Activated gamma-delta T cell (primary cell): ENCODE measurements at places on chromosomes 1 and 21.

DNA sequence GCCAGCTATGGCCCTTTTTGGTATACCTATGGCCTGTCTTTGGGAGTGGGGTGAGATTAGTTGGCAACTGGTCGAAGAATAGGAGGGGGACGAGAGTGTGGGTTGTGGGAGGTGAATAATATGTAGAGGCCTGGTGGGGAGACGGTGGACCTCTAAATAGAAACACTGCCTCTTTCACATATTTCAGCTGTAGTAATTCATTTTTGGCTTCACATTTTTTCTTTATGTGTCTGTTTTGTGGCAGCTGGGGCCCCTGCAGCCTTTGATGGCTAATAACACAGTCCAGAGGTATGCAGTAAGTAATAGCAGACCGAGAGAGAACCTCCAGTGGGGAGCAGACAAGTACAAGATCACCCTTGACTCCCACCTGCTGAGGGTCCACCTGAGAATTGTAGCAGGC lies 75.9 kb downstream of the HLX start:
- DNase-seq: no peak

GRCh38 chr1:13583595-13583965 lies at the start of gene PDPN:
Gene PDPN (plus strand): TSS chr1:13583832. CDS start chr1:13584034, 202 bp downstream.
- no peak for DNase-seq

- no peak for DNase-seq
Measured at GRCh38 chr1:175163702-175164101, 28.9 kb downstream of the KIAA0040 start.

GRCh38 chr1:27135541-27136235 lies 19.2 kb downstream of the SLC9A1 start:
- no peak for DNase-seq

- no peak for DNase-seq
Measured at GRCh38 chr1:245956225-245956624, 550.9 kb downstream of the SMYD3 start.

DNA sequence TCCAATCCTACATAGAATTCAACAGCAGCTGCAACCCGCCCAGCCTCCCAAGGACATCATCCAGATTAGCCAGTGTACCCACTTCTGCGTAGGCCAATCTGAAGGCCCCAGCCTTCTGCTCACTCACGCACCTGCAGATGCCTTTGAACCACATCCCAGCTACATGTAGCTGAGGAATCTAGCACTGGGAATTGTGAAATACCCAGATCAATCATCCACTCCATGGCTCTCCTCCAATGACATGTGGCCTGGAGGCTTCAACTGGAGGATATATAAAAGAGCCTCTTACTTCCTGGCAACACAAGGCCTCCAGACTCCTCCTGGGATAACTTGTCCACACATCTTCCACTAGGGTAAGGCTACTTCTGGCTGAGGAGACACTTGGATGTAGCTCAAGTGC lies at the start of gene LCE6A:
LCE6A (plus strand) TSS at position 301 of the 400 bp plus-strand sequence. CDS start 665 bp downstream, outside the sequence.
- DNase-seq: no peak

DNA sequence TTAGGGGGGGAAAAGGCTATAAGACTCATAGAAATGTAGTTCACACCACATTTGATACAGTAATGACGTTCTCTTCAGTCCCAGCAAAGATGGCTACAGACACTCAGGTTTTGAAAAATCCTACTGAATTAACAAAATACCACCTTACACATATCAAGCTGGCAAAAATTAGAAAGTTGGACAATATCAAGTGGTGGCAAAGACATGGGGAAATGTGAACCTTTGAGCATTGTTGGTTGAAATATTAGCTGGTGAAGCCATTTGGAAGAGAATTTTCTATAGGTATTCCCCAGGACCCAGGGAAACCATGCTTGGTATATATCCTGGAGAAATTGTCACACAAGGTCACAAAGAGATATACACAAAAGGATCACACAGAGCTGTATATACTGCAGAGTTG lies 163.0 kb downstream of the ADSS2 start:
- no peak for DNase-seq

DNA sequence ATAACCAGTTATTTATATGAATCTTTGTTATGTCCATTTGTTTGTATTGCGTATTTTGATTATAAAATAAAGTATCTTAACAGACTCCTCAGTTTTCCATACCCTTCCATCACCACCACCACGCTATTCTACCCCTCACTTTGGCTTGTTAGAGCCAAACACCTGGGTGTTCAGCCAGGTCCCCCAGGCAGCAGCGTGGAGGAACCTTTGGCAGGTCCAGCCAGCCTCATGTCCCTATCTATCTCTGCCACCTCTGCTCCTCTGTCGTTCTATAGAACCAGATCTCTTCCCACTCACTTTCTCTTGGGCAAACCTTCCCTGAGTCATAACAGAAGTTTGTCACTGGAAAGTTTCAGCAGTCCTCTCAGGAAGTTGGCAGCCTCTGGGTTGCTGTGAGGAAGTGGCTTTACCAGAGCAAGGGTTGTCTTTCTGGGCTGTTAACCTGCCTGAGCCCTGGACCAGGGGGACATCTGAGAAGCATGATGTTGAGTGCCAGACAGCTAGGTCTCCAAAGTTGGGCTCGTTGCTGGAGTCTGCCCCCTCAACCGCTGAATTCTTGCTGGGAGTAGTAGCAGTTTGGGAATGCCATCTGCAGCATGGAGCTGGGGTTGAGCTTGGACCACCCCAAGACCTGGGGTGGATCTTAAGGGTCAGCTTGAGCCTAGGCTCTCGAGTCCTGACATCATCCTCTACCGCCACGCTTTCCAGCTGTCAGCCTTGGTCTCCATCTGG lies 996 bp upstream of the SH3BGRL3 start:
- no peak for DNase-seq

DNA sequence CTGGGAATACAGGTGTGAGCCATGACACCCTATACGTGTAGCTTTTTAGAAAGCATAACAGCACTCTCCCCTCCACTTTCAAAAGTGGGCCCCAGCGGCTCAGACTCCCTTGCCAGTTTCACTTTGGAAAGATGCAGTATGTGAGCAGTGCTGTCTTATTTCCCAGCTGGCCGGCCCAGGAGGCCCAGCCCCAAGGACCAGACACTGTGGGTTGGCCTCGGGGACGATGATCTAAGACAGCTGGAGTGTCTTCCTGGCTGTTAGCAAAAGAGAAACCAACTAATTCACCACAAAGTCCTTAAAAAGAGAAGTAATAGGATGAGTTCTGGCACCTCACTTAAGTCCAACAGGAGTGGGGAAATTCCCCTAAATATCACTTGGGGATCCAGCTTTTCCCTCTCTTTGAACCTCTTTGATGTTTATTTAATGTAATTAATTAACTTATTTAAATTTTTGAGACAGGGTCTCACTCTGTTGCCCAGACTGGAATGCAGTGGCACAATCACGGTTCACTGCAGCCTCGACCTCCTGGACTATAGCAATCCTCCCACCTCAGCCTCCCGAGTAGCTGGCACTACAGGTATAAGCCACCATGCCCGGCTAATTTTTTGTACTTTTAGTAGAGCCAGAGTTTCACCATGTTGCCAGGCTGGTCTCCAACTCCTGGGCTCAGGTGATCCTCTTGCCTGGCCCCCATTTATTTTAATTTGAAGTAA lies 17.6 kb upstream of the CLIC4 start:
- no peak for DNase-seq

DNA sequence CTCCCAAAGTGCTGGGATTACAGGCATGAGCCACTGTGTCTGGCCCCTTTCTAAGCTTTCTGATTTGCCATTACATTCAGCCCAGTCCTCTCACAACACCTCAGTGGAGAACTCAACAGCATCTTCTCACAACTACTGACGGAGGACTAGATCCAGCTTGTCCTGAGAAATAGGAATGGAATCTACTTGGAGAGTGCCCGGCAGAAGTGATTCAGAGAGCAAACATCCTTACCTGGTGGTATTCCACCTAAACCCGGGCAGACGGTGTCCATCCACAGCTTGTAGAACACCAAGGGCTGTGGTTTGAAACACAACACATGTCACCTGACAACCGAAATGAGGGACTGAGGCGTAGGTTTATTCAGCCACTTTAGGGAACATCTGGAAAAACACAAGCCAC lies 28.8 kb upstream of the CCSAP start:
- no peak for DNase-seq

DNA sequence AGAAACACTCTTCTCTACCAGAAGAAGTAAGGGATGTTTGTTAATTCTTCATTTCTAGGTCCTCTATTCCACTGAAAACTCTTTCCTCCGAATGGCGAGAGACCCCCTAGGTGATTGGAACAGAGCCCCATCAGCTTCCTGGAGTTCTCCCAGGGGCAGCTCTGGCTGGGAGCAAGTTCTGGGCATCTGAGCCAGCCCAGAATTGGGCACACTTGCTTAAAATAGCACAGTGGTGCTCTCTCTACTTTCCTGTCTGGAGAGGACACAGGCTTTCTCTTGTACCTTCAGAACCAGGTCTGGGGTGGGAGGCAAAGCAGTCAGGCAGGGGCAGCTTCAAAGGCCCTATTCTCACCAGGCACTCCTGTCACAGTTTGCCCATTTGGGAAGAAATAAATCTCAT lies 83.2 kb upstream of the CNTN2 start:
- no peak for DNase-seq

GRCh38 chr1:10965546-10966226 lies 46.8 kb upstream of the TARDBP start:
- no peak for DNase-seq

GRCh38 chr1:233393084-233393840 lies 65.7 kb downstream of the MAP3K21 start:
- no peak for DNase-seq

DNA sequence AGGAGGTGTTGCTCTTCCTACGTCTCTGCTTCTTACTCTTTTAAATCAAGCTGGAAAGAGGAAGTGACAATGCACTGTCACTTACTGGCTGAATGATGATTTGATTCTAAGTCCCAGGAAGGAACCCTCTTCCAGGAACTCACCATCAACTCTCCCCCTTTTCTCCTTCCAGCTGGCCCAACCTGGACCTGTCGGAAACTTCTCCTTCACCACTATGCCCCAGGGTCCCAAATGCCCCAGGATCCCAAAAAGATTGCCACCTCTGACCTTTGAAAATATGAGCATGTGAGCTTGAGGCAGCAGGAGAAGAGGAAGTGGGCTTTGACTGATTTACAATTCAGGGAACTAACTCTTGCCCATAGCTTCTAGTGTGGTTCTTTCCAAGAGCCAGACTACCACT lies 5.3 kb upstream of the ADAMTS5 start:
- DNase-seq: no peak

DNA sequence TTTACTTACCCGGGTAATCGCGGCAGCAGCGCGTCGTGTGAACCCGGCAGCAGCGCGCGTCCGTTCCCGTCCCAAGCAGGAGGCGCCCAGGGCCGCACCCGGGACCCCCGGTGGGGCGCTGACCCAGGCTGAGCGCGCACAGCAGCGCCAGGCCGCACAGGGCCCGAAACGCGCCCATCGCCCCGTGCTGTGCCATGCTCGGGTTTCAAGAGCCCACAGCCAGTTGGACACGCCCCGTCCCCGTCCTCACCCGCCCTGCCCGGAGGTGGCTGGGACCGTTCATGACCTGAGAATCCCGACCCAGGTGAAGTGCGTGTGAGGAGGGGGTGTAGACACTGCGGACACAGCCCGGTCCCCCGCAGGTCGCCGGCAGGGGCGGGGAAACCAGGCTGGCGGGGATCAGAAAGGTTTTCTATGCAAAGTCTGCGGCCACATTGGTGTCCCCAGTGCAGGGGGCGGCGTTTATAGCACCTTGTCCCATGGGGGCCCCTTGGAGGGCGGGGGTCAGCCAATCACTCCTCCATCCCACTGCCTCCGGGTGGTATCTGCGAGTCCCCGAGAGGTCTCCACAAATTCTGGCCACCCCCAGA lies at the start of gene TNFRSF18:
TNFRSF18 (minus strand) TSS at position 217 of the 590 bp plus-strand sequence; CDS start at position 196, 21 bp downstream.
- no peak for DNase-seq

DNA sequence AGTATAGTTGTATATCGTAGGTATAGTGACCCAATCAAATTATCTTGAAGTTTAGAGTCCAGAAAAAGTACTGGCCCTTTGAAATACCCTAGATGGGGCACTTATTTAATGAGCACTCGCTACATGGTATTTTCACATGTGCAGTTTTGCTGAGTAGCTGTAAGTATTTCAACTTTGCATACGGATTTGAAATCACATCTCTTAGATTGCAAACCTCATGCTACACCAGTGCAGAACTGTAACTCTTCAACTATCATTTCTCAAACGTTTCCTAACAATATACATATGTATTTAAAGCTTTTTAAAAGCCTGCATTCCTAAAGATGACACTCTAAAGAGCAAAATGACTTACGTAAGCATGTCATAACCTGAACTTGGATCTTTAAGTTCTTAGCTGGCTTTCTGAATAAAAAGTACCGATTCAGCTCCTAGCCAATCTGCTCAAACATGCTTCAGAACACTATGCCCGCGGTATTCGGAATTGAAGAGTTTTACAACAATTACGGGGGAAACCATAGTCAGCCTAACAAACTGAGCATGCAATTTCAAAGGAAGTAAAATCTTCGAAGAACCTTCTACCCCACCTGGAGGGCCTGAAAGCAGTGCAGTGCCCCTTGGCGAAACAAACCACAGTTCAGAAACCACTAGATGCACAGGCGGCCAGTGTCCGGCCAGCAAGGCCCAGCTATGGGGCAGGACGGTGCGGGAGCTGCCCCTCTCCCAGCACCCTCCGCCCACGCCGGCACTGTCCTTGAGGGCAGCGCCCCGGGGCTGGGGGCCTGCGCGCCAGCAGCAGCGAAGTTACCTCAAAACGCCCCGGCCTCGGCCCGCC lies 863 bp downstream of the FH start:
- DNase-seq: no peak

- DNase-seq: no peak
Measured at GRCh38 chr1:239844833-239845232, 246.8 kb upstream of the FMN2 start.

- no peak for DNase-seq
Measured at GRCh38 chr1:36080236-36080635, 3.7 kb upstream of the TEKT2 start.

DNA sequence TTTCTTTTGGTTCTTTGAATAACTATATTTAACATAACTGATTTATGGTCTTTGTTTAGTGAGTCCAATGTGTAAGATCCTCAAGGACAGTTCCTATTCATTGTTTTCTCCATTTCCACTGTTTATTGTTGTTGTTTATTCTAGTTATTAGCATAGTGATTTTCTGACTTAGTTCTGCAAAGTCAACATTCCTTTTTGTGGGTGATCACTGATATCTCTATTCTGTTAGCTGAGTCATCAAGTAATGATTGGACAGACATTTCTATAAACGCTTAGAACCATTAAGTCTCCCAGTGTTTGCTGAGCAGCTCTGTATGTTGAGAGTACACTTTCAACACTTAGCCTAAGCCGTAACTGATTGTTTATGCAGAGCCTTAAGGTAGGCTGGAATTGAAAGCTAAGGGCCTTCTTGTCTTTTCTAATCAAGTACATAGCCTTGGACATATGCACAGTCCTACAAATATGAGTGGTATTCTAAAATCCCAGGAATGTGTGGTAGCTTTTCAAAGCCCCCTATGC lies 87.1 kb downstream of the SLC5A9 start:
- no peak for DNase-seq
